ENCODE measurements at places on chromosomes 11 and 22.
A peak's percentile ranks its signal among the peaks of the same experiment; 100 is the strongest.

GRCh38 chr11:60762851-60763691, 6.4 kb downstream of the MS4A15 start:
- H3K36me3 ChIP-seq: no peaks in the 10 kb centered on the region
- peaks cover 27% of the 10 kb centered on the region for H3K27me3 ChIP-seq
- H3K4me1 ChIP-seq: no peaks in the 10 kb centered on the region

DNA sequence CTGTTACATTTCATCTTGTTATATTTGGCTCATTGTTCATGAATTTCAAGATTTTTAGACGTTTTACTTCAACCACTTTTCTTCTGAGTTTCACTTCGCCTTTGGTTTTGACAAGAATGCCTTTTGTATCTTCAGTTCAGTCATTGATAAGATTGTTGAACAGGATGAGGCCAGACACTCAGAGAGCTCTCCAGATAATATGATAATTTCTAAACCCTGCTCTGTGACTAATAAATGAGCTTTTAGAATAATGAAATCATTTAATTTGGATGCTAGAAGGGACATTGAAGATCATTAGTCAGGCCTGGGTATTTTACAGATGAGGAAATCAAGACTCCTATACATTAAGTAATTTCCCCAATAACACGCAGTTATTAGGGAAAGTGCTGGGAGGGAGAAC, 37.2 kb upstream of the GRAMD1B start:
- H3K27ac ChIP-seq: no peak overlapping the region
- H3K36me3 ChIP-seq: no peaks in the 10 kb centered on the region
- DNase-seq: no peak

- H3K4me1 ChIP-seq: peaks cover 37% of the 10 kb centered on the region
- H3K4me3 ChIP-seq: no peak overlapping the region
- H3K27ac ChIP-seq: peak overlapping the region; percentile 73
- peaks cover 3% of the 10 kb centered on the region for H3K36me3 ChIP-seq
Measured at GRCh38 chr11:58726737-58727414, 4.9 kb downstream of the GLYAT start.

DNA sequence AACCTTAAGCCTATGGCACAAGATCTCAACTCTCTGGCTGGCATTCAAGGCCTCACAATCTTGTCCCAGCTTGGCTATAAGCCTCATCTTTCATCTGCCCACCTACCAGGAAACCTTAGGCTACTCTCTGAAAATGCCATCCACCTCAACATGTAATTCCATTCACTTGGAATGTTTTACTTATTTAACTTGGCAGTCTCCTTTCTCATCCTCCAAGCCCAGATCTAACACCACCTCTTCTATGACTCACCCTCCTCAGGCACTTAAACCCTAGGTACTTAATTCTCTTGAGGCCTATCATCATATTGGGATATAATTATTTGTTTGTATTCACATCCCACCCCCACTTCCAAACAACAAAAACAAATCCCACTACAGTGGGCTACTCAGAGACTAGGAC, 15.0 kb downstream of the POGLUT3 start:
- H3K27ac ChIP-seq: no peak overlapping the region
- no peaks in the 10 kb centered on the region for H3K27me3 ChIP-seq
- no peak for DNase-seq
- H3K36me3 ChIP-seq: peaks cover 39% of the 10 kb centered on the region
- H3K4me3 ChIP-seq: no peak overlapping the region

DNA sequence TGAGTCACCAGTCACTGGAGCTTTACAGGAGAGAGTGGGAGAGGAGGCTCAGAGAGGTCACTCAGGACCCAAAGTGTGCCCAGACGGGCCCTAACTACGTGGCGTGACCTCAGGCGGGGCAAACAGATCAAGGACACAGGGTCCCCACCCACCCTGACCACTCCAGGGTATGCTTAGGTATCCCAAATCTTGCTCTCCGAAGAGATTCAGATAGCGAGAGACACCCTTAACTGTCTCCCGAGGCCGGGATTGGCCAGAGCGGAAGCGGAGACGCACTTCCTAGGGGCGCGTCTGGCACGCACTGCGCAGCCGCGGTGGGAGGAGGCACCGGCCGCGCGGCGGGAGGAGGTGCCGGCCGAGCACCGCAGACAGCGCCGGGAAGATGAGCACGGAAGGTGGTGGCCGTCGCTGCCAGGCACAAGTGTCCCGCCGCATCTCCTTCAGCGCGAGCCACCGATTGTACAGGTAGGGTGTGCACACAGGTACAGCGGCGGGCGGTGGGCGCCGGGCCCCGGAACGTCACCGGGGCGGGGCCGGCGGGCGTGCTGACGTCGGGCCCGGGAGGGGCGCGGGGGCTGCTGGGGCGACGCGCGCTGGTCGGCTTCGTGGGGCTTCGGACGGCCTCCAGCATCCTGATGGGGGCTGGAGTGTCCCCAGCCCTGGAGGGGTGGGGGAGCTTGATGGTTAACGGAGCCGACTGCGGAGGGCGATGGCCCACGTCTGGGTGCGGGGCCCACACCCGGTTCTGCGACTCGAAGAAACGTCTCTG, at the start of gene PTS:
PTS (plus strand) TSS at position 367 of the 769 bp plus-strand sequence; CDS start at position 383, 16 bp downstream.
- H3K27me3 ChIP-seq: peaks cover 1% of the 10 kb centered on the region
- peak; percentile 85 for DNase-seq
- H3K36me3 ChIP-seq: peaks cover 19% of the 10 kb centered on the region
- peaks cover 15% of the 10 kb centered on the region for H3K4me1 ChIP-seq
- peak within 1 kb of the TSS; percentile 70 for H3K4me3 ChIP-seq

DNA sequence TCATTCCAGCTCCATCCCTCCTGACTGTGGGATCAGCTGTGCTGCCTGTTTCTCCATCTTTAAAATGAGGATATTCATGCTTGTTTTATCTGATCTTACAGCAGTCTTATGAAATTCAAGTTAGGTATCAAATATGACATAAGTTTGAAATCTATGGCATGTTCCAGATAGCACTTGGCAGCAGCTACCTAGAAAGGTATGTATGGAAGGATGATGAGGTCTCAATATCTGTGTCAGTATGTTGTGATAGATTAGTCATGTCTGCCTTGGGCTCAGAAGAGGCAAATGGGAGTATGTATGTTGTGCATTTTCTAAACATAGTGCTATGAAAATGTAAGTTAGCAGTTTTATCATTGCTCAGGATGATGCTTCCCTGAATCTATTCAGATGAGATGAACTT, 122.1 kb downstream of the NAV2 start:
- no peak for DNase-seq
- no peaks in the 10 kb centered on the region for H3K4me1 ChIP-seq
- no peak overlapping the region for H3K27ac ChIP-seq
- no peaks in the 10 kb centered on the region for H3K36me3 ChIP-seq
- no peak overlapping the region for H3K4me3 ChIP-seq

DNA sequence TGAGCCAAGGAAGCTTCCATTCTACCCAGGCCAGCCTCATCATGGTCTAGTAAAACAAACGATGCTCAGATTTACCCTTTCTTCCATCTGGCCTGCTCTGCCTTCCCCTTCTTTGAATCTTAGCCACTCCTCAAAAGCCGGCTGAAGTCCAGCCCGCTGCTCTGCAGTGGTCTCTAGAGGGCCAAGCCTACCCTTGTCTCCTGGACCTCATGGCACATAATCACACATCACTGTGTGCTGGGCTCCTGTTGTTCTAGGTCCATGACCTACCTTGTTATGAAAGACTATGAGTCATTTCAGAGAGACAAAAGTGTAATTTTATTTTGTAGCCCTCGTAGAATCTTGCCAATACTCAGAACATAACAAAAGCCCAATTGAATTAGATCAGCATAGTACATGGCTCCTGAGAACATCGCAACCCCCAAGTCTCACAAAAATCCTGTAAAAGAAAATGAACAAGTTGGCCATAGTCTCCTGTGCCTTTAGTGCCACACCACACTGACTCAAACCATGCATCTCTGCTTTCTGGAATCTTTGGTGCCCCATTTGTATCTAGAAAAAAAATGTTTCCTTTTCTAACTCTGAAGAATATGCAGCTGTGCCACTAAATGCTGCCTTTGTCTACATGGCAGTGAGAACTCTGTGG, 192.7 kb downstream of the OPCML start:
- no peak overlapping the region for H3K4me3 ChIP-seq
- H3K4me1 ChIP-seq: no peaks in the 10 kb centered on the region
- H3K36me3 ChIP-seq: no peaks in the 10 kb centered on the region

GRCh38 chr22:50218996-50219727, 18.4 kb downstream of the SELENOO start:
- peaks cover 36% of the 10 kb centered on the region for H3K36me3 ChIP-seq
- DNase-seq: no peak
- H3K4me1 ChIP-seq: no peaks in the 10 kb centered on the region
- H3K27ac ChIP-seq: no peak overlapping the region
- no peak overlapping the region for H3K4me3 ChIP-seq
- no peaks in the 10 kb centered on the region for H3K27me3 ChIP-seq

- DNase-seq: no peak
- peaks cover 6% of the 10 kb centered on the region for H3K36me3 ChIP-seq
- no peaks in the 10 kb centered on the region for H3K27me3 ChIP-seq
- peaks cover 36% of the 10 kb centered on the region for H3K4me1 ChIP-seq
- H3K27ac ChIP-seq: peak overlapping the region; percentile 99
- peak overlapping the region; percentile 87 for H3K4me3 ChIP-seq
Measured at GRCh38 chr11:46616551-46617133, 385 bp downstream of the HARBI1 start.

DNA sequence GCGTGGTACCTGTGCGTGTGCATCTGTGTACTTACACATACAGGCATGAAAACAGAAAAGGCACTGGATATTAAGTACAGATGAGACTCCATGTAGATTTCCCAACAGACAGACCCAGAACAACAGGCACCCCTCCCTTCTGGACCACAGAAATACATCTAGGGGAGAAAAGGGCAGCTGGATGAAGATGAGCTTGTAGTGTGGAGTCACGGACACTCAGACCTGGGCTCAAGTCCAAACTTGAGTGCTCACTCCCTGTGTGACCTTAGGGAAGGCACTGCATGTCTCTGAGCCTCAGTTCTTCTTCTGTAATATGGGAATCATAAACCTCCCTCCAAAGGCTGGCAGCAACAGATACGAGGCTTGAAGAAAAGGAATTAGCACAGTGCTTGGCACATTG, 108.9 kb downstream of the GALNT18 start:
- no peaks in the 10 kb centered on the region for H3K27me3 ChIP-seq
- no peak overlapping the region for H3K4me3 ChIP-seq
- H3K27ac ChIP-seq: no peak overlapping the region
- H3K36me3 ChIP-seq: no peaks in the 10 kb centered on the region

DNA sequence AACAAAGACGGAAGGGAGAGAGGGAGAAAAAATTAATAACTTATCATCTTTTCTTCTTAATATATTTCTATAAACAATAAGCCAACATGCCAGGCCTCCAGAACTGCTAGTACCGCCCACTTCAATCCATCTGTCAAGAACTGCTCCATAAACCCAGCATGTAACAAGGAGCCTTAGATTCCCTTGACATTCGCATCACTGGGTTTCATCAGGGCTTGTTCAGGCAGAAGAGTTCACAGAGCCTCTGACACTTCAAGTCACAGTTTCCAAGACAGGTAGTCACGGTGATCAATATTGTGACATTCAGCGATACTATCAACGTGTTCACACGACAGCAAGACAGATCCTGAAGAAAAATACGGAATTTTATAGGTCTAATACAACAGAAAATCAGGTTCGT, 61.7 kb downstream of the LARGE2 start:
- H3K27me3 ChIP-seq: no peaks in the 10 kb centered on the region
- H3K4me3 ChIP-seq: no peak overlapping the region
- H3K36me3 ChIP-seq: peaks cover 2% of the 10 kb centered on the region

DNA sequence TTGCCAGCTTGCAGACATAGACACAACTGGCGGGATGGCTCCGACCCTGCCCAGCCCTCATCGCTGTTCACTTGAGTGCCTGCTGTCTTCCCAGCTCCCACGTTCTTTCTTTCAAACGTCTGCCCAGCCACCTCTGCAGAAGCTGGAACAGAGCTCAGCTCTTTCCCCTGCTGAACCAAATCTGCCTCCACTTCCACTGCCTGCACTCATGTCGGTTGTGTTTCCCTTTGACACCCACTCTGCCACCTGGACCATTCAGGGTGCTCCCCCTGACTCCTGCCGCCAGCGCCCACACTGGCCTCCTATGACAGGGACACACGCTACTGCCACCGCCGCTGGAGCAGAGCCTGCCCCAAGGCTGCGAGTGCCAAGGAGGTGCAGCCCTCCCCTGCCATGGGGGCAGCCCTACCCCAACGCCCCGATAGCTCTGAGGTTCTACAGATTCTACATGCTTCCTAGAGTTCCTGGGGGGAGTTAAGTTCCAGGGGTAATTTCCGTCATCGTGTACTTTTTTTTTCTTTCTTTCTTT, 37.9 kb downstream of the TST start:
- DNase-seq: no peak
- peaks cover 2% of the 10 kb centered on the region for H3K27me3 ChIP-seq
- H3K4me1 ChIP-seq: peaks cover 8% of the 10 kb centered on the region
- no peak overlapping the region for H3K4me3 ChIP-seq

- no peaks in the 10 kb centered on the region for H3K27me3 ChIP-seq
- H3K27ac ChIP-seq: no peak overlapping the region
- H3K4me3 ChIP-seq: no peak overlapping the region
- H3K36me3 ChIP-seq: no peaks in the 10 kb centered on the region
- DNase-seq: peak; percentile 9
Measured at GRCh38 chr22:31917227-31917921, 27.0 kb upstream of the YWHAH start.

GRCh38 chr11:29679996-29680395, 336.8 kb downstream of the KCNA4 start:
- H3K27ac ChIP-seq: no peak overlapping the region
- no peaks in the 10 kb centered on the region for H3K4me1 ChIP-seq
- no peaks in the 10 kb centered on the region for H3K36me3 ChIP-seq
- H3K4me3 ChIP-seq: no peak overlapping the region

GRCh38 chr11:111416231-111416960, 37.3 kb upstream of the POU2AF1 start:
- DNase-seq: no peak
- no peaks in the 10 kb centered on the region for H3K36me3 ChIP-seq
- no peaks in the 10 kb centered on the region for H3K27me3 ChIP-seq
- peak overlapping the region; percentile 83 for H3K27ac ChIP-seq
- H3K4me3 ChIP-seq: no peak overlapping the region

GRCh38 chr11:116503216-116504160, 269.3 kb downstream of the BUD13 start:
- H3K4me3 ChIP-seq: no peak overlapping the region
- H3K36me3 ChIP-seq: no peaks in the 10 kb centered on the region
- no peak for DNase-seq
- no peak overlapping the region for H3K27ac ChIP-seq

DNA sequence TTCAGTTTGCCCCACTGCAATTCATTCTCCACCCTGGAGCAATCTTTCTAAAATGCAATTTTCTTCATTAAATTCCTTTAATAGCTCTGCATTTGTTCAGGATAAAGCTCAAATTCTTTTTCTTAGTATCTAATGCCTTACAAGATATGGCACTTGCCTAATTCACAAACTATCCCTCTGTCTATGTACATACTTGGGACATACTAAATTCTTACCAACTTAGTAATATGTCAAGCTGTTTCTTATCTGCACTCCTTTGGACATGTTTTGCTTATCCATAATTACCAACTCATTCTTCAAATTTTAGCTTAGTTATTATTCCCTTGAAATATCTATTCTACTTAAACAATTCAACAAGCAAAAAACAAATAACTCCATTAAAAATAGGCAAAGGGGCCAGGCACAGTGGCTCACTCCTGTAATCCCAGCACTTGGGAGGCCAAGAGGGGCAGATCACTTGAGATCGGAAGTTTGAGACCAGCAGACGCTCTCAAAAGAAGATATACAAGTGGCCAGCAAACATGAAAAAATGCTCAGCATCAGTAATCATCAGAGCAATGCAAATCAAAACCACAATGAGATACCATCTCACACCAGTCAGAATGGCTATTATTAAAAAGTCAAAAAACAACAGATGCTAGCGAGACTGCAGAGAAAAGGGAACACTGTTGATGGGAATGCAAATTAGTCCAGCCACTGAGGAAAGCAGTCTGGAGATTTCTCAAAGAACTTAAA, 96.9 kb downstream of the FAM76B start:
- H3K4me3 ChIP-seq: no peak overlapping the region
- peaks cover 23% of the 10 kb centered on the region for H3K36me3 ChIP-seq
- DNase-seq: no peak
- peaks cover 22% of the 10 kb centered on the region for H3K4me1 ChIP-seq
- H3K27ac ChIP-seq: no peak overlapping the region
- H3K27me3 ChIP-seq: no peaks in the 10 kb centered on the region
